ENCODE measurements at places on chromosomes 4 and X.

DNA sequence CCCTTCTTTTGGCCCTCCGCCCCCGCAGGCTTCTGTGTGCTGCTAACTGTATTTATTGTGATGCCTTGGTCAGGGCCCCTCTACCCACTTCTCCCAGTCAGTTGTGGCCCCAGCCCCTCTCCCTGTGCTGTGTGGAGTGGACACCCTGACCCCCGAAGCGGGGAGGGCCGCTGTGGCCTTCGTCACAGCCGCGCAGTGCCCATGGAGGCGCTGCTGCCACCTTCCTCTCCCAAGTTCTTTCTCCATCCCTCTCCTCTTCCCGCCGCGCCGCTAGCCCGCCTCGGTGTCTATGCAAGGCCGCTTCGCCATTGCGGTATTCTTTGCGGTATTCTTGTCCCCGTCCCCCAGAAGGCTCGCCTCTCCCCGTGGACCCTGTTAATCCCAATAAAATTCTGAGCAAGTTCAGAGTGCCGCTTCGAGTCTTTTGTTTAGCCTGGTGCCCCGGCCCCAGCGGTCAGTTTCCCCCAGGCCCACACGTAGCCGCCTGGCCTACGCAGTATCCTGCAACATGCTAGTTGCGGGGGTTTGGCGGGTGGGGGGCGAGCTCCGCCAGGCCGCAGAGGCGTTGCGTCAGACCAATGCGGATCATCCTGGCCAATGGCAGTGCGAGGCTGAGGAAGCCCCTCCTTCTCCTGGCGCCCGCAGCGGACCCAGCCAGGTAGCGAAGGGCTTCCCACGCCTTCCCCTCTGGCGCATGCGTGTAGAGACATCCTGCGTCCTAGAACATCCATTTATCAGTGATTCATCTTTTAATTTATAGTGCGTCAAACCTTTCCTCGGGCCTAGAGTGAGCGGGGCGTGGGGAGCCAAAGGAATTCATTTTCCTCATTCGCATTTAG lies 5.6 kb upstream of the KANTR start:
- DNase-seq: peak; percentile 67

DNA sequence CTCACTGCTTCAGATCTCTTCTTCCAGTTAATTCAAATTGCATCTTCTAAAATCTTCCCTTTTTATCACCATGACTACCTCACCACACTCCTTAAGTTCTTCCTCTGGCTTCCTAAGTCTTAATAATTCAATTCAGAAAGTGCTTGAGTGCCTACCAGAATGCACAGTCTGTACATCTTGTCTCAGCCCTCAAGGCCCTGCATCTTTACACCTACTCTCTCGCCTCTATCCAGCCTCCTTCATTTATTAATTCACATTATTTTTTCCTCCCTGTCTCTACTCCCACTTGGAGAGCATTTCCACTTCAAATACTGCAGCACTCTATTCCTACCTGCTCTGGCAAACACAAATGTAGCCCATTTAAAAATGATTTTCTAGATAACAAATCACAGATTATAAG lies 90.5 kb downstream of the MAPK10 start:
- DNase-seq: no peak

DNA sequence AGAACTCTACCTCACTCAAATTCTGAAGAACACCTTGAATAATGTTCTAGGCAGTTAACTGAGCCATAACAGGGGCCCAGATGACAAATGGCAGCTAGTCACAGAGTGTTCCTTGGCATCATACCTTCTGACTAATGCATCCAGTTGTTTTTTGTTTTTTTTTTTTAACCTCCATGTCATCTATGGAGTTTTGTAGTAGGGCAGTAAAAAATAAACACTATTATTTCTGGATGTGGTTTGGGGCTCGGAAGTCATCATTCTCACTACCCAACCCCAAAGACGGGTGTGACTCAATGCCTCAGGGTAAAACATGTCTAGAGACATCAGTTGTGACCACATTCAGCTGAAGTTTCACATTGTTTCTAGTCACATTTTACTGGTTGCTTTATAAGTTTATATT lies 31.2 kb upstream of the MCF2 start:
- no peak for DNase-seq

GRCh38 chr4:122577808-122578781 lies 42.8 kb downstream of the IL21 start:
- DNase-seq: peak; percentile 30

GRCh38 chrX:10206317-10206716 lies 49.5 kb downstream of the CLCN4 start:
- no peak for DNase-seq

DNA sequence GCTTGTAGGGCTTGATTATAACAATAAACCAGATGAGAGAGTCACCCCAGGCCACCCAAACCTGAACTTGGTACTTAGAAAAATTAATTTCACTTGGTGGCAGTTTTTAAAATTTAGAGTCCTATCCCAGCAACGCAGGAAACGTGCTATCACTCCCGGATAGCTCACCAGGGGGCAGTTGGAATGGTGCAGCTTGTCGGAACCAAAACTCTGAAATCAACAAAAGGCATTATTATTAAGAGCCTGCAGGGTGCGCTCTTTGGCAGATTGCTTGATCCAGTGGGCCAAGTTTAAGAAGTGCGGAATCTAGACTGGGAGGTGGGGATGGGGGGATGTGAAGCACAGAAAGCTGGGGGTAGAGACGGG lies 2.4 kb downstream of the FRAS1 start:
- DNase-seq: no peak

DNA sequence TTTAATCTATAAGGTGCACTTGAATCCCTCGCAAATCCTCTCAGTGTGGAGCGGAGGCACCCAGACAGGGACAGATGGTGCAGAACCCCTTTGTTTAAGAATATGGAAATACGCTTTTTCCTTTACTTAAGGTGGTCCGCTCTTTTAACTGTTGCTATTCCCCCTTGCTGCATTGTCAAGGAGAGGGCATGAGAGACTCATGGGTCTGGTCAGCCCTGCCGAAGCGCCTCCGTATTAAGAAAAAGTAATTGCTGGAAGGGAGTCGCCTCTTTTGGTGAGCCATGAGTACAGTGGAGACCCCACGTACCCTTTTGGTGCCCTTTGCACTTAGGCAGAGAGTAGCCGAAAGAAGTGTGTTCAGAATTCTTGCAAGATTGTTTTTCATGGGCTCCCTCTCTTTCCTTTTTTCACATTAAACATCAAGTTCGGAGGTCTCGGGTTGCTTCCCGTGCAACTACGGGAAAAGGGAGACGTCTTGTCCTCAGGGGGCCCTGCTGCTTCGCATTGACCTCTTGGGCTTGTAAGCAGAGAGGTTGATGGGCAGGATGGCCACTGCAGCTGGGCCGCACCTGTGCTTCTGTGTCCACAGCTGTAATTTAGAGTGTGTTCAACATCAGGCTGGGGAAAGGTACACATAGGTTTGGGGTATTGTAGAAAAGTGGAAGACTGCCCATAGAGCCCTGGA lies 109.6 kb downstream of the SPRY1 start:
- no peak for DNase-seq

- no peak for DNase-seq
These were observed 2306.6 kb upstream of the AGA start for GRCh38 chr4:179748837-179749236.

DNA sequence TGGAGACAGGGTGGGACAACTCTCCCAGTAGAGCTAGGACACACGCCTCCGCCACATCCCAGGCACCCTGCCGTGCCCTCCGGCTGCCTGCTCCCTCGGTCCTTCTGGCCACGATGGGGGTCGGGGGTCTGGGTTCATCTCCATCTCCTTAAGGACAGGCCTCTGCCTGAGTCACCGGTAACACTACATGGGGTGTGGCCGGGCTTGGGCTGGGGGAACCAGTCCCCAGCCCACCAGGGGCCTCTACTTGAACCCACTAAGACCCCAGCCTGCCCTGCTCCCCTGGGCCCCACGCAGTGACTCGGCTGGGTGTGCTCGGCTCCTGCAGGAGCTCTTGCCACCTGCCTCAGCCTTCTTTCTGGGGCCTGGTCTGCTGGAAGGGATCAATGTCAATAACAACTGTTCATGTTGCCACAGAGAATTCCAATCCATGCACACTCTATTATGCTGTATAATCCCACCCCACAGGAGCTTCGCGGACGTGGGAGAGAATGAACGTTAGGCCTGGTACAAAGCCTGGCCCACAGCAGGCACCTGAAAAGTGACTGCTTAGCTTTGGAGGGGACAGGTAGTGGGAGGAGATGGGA lies 177.7 kb upstream of the PSAPL1 start:
- no peak for DNase-seq

DNA sequence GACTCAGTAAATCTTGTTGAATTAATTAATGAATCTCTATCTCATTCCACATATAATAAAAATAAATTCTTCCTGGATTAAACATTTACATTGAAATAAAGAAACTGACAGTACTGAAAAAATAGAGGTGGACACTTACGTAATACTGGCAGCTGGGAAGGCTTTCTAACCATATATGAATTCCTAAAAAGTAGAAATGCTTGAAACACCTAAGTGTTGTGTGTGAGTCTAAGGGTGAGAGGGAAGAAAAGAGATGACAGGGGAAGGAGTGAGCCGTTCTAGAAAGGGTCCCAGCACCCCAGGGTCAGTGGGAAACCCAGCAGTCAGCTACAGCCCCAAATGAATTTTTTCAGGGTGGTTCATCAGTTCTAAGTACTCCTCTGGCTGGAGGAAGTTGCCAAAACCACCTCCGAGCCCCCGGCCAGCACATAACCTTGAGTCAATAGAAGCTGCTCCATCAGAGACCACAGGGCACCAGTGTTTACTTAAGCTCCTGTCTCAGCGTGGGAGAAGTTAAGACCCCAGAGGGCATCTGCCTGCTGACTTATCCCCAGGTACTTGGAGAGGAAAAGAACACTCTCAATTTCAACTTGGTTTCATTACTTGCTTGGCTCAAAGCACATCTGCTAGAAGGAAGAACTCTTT lies 18.3 kb downstream of the GAB3 start:
- DNase-seq: no peak

All from stimulated activated CD8-positive, alpha-beta memory T cell treated with anti-CD3 and anti-CD28 coated beads, Interleukin-15, amount 100 ng/mL, for 4 hours (primary cell).